ACHN (cell line): ENCODE measurements at places on chromosomes 5 and 9.

DNA sequence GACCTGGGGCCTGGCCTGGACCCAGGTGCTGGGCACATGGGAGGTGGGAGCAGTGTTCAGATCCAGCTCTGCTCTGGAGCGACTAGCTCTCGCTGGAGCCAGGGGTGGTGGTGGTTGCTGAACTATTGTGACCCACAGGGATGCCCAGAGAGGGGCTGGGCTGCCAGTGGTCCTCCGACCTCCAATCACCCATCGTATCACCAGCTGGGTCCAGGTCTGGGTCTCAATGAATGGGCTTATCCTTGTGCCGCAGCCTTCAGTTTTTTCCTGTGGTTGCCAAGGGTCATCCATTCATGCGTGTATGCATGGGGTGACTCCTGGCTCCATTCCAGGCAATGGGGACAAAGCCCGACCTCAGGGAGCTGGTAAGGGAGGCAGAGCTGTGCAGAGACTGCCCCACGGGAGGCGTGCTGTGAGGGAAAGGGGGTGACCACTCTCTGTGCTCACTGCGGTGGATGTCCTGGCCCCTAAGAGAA, 68.6 kb upstream of the RNF130 start:
- DNase-seq: no peak

DNA sequence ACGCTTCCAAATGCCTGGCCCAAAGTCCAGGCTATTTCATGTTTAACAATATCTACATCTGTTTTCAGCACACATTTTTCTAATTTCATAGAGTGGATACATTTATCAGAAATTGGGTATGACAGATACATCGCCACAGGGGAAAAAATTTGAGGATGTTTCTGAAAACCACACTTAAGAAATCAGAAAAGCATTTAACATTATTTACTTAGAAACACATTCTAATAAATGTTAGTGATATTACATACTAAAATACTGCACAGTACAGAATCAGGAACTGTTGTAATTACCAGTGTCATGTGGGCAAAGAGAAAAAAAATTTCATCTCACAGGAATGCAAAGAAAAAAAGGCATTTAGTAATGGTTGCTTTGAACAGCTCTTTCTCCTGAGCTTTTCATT, 310.5 kb upstream of the KIF2A start:
- no peak for DNase-seq

- no peak for DNase-seq
Observed at GRCh38 chr5:153513156-153513555, 22.7 kb downstream of the GRIA1 start.

- no peak for DNase-seq
Observed at GRCh38 chr5:110651507-110651906, 75.0 kb downstream of the TMEM232 start.

GRCh38 chr9:3520564-3520963, 5.2 kb downstream of the RFX3 start:
- DNase-seq: no peak

GRCh38 chr9:113882636-113883164, 6.6 kb downstream of the ZNF618 start:
- no peak for DNase-seq

DNA sequence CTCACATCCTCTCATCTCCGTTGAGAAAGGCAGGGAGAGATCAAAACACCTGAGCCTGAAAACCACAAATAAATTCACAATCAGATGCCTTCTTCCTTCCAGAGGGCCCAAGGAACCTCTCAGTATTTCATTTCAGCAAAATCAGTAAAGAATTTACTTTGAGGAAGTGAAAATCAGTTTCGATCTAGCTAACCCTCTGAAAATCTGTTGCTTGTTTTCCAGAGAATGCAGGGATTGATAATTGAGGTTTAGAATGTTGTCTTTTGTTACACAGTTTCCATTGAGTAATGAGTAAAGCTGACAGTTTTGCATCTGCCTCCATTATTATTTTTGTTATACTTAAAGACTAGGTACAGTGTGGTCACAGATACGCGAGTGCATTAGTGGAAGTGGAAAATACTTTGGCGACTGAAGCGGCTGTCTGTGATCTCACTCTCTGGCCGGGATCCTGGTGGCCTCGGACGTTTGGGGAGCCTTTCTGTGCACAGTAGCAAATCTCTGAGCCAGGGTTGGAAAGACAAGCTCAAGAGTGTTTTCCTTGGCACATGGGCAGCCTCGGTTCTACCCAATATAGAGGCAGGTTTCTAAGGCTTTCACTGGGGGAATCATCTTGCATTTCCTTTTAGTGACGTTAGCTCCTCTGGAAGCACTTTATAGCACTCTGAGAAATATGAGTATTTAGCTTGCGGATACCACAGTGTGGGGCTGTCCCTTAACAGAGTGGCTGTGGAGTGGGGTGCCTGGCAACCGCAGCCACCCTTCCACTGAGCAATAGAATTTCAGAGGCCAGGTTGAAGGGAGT, 32.2 kb upstream of the ANGPTL2 start:
- DNase-seq: no peak

DNA sequence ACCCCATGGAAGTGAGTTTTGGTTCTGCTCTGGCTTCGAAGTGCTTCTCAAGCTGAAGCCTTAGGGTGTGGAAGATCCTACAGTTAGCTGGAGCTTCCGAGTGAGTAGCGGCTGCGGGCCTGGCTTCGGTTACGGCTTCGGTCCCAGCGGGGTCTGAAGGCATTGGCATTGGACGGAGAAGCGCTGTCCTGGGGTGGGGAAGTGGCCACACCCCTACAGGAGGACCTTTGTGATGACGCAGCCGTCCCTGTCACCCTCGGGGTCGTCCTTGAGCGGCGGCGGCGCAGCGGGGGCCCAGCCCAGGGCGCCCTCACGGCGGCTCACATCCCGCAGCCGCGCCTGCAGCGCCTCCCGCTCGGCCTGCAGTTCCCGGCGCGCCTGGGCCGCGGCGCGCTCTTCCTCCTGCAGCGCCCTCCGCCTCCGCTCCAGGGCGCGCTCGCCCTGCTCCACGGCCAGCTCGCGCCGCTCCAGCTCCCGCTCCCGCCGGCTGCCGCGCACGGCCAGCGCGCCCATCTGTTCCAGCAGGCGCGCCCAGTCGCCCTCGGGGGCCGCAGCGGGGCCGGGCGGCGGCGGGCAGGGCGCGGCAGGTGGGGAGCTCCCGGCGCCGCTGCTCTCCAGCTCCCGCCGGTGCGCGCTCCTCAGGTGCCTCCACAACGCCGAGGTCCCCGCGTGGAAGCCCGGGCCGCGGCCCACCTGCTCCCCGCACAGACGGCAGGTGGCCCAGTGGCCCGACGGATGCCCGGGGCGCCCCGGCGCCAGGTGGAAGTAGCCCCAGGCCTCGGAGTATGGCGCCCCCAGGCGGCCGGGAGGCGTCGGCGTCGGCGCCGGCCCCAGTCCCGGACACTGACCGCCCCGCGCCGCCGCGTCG, 9.9 kb downstream of the ZBED3 start:
- DNase-seq: no peak

DNA sequence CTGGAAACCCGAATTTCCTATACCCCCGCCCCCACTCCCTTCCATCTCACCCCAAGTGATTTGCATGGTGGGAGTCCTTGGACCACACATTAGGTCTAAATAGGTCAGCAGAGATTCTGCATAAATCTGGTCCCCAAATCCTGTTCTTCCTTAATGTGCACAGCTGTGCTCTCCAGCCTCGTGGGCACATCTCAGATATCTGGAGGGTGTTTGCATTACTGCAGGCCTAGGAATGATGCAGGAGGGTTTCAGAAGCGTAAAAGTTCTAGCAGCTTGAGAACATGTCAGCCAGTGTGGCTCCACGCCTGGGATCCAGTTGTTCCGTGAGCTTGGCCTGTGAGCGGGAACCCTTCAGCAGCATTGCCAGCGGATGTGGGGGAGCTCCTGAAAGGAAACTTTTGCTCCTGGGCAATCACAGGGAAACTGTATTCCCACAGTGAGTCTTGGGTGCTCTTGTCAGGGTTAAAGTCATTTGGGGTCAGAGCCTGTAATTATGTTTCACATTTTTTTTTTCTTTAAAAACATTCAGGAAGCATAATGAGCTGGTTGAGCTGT, 12.9 kb downstream of the ARHGAP26 start:
- DNase-seq: no peak

DNA sequence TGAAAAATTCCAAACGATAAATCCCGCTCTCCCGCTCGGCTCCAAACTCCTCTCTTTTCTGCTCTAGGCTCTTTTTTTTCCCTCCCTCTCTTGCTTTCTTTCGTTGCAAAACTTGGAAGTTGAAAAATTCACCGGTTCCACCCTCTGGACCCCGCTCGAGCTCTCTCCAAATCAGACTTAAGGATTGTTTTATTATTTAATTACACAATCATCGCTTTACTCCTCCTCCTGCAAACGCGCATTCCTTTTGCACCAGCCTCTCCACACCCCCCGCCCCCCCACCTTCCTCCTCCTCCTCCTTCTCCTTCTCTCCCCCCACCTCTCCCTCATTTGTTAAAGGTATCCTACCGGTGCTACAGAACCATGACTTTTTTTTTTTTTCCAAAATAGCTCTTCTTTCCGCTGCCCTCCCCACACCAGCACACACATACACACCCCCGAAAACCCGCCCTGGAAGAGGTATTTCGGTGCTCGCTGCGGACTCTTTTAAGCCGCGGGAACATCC, 535 bp upstream of the NFIB start:
- DNase-seq: peak; percentile 86

DNA sequence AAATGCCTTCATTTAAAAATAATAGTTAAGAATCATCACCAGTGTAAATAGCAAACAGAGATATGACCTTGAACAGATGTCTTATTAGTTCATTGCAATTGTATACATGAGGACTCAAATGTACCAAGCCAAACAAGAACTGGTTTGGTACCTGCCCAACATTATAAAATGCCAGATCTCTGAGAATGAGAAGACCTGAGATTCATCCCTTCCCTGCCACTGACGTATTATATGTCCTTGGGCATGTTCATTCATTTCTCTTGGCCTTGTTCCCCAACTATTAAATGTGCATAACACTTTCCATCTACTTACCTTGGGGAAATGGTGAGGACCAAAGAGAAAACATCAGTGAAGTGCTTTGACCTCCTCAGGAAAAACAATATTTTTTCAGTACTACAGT, 33.6 kb upstream of the ERBIN start:
- no peak for DNase-seq

- DNase-seq: no peak
Observed at GRCh38 chr9:92187989-92188714, 72.9 kb upstream of the SPTLC1 start.

DNA sequence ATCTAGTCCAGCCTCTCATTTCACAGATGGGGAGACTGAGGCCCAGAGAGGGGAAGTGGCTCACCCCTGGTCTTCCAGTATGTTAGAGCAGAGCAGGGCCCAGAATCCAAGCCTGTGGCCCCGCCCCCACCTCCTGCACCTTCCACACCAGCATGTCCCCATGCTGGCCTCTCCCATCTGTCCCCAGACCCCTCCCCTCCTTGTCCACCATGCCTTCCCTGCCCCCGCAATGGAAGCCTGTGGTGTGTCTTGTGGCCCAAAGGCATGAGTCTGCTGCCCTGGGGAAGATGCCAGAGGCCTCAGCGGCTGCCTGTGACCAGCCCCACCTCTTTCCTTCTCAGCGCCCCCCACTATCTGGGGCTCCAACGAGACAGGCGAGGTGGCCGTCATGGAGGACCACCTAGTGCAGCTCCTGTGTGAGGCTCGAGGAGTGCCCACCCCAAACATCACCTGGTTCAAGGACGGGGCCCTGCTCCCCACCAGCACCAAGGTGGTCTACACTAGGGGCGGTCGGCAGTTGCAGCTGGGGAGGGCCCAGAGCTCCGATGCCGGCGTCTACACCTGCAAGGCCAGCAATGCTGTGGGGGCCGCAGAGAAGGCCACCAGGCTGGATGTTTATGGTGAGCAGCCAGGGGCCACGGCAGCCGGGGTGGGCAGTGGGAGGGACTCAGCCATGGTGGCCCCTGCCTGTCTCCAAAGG, 87.2 kb downstream of the HMCN2 start:
- no peak for DNase-seq

DNA sequence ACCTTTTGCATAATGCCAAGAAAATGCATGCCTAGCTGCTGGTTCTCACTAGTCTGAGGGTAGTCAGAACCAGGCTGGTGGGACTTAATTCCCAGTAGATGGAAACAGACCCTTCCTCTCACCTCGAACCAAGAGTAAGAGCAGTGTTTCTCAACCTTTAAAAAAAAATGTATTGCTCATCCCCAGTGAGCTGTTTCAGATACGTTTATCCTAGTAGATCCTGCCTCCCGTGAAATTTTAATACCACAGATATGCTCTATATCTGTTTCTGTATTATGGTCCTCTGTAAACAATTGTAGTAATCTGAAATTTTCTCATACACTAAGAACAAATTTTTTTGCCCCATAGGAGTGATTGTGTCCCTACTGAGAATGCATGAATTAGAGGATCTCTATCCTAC, 86.2 kb downstream of the TEK start:
- DNase-seq: no peak

- DNase-seq: peak; percentile 50
Observed at GRCh38 chr9:120655005-120655622, 59.2 kb downstream of the MEGF9 start.

DNA sequence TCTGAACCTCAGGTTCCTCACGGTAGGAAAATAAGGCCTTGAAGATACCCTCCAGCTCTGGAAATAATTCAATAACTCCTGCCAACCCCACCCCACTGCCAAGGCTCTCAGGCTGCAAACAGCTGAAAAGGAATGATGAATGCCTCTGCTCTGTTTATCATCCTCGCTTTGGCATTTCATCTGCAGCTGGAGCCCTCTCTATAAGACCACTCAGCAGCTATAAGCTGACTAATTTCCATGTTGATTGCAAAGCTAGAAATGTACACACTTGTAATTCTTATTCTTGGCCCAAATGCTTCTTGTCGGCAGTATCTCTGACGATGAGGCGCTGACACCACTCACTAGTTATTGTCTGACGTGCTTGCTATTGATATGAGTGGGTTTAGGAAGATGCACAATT, 408.4 kb upstream of the NMUR2 start:
- no peak for DNase-seq

GRCh38 chr5:89844548-89844947, 565.0 kb downstream of the CETN3 start:
- no peak for DNase-seq

GRCh38 chr5:151584057-151584937, 6.8 kb downstream of the FAT2 start:
- DNase-seq: no peak

DNA sequence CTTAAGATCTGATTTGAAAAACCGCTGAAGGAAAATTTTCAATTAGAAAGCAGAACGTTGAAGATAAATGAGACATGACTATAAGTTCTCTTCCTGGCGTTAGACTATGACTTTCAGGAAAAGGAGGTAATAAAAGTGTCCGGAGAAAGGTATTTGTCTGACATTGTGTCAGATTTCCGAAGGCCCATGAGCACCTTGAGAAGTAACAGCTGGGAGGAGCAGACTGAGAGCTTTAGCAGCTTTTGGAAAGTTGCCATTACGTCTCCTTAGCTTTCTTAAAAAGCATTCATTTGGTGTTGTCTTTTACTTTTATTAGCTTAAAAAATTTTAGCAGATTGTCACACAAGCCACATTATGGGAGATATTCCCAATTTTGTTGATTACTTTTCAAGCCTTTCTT, 363.5 kb downstream of the NDUFS4 start:
- no peak for DNase-seq

- DNase-seq: no peak
Observed at GRCh38 chr5:170413897-170414296, 24.7 kb upstream of the KCNMB1 start.

GRCh38 chr5:53048248-53048647, 59.1 kb downstream of the ITGA2 start:
- DNase-seq: no peak
